Foreskin fibroblast (primary cell): ENCODE measurements at places on chromosomes 12 and 14.

- DNase-seq, result peak; percentile 63
These were observed 2.9 kb upstream of the CMAS start for GRCh38 chr12:22042976-22043669.

DNA sequence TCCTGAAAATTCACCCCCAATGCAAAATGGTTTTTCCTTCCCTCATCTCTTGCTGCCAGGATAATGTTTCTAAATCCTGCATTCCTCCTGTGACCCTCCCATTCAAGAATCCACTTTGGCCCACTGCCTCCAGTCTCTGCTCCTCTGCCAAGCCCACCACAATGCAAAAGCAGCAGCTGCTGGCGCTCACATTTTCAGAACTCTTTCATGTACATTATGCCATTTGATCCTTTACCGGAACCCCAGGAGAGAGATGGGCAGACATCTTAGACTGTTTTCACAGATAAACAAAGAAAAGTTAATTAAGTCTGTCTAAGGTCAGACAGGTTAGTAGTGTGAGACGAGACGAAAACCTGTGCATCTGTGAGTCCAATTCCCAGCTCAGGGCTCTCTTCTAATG, 12.9 kb downstream of the LRIG3 start:
- no peak for DNase-seq

- peak; percentile 43 for DNase-seq
These were observed 95.9 kb upstream of the DDHD1 start for GRCh38 chr14:53249059-53249458.

GRCh38 chr12:104724992-104725585, 233.0 kb downstream of the SLC41A2 start:
- DNase-seq, result no peak

GRCh38 chr12:120909633-120910298, 5.6 kb upstream of the SPPL3 start:
- no peak for DNase-seq

GRCh38 chr12:89593233-89593632, 67.4 kb upstream of the POC1B start:
- no peak for DNase-seq

DNA sequence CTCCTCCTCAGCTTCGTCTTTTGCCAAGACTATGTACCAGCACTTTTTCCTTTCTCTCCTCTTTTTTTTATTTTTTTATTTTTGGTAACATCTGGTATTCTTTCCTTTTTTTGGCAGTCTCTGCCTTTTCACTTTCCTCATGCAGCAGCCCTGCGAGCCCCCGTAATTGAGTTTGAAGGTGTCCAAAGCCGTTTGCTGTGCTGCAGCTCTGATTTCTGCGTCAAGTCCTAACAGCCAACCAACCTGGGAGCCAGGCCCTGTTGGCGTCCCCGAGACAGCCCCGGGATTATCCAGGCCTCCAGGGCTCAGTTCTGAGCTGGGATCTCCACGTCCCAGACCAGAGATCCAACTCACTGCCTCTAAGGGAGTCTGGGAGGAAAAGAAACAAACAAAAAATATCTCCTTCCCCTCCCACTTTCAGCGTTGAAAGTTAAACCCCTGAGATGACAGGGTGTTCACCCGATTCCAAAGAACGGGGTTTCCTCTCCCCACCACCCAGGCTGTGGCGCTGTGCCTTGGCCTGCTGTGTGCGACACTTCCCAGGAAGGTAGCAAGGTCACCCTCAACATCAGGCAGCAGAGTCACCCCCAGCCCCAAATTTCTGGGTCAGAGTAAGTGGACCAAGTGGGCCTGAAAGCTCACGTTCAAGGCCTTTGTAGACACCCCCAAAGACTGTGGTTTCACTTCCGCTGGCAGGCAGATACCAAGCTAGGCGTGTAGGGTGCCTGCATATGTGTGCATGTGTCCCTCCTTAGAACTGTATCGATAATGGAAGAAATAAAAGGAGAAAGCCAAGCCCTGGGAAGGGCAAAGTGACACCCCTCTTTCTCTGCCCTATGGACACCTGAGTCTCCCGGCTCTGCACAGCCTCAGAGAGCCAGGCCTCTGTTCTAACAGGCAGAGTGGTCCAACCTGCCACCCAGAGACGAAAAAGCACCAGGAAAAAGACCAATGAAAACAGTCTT, 11.1 kb downstream of the BCL11B start:
- DNase-seq, result no peak

DNA sequence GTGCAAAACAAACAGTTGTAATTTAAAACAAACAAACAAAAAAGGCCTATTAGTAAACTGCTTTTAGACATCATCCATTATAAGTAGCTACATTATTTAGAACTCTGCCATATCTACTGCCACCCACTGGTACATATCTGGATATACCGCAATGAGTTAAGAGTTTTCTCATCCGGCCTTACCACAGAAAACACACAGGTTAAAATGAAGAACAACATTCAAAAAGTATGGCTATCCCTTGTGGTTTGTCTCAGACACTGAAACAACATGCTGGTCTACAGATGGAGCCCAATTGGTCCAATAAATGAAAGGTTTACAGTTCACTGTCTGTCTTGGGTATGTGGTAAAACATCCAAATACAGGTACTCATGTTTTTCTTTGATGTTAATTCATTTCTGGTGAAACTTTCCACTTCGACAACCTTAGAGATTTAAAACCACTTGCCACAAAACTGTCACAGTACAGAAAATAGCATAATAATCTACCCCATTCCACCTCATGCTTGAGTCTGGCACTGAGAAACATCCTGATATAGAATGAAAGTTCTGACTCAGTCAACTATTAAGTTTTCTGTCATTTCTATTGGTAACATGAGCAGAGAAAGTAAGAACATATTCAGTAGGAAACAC, 354.3 kb downstream of the CEP128 start:
- peak; percentile 21 for DNase-seq

GRCh38 chr12:78711954-78712353, 152.6 kb upstream of the SYT1 start:
- DNase-seq, result no peak

- DNase-seq, result peak; percentile 100
These were observed at the start of gene HSP90B1 for GRCh38 chr12:103930034-103930786. HSP90B1 (plus strand) TSS chr12:103930410; CDS start chr12:103930516, 106 bp downstream.

DNA sequence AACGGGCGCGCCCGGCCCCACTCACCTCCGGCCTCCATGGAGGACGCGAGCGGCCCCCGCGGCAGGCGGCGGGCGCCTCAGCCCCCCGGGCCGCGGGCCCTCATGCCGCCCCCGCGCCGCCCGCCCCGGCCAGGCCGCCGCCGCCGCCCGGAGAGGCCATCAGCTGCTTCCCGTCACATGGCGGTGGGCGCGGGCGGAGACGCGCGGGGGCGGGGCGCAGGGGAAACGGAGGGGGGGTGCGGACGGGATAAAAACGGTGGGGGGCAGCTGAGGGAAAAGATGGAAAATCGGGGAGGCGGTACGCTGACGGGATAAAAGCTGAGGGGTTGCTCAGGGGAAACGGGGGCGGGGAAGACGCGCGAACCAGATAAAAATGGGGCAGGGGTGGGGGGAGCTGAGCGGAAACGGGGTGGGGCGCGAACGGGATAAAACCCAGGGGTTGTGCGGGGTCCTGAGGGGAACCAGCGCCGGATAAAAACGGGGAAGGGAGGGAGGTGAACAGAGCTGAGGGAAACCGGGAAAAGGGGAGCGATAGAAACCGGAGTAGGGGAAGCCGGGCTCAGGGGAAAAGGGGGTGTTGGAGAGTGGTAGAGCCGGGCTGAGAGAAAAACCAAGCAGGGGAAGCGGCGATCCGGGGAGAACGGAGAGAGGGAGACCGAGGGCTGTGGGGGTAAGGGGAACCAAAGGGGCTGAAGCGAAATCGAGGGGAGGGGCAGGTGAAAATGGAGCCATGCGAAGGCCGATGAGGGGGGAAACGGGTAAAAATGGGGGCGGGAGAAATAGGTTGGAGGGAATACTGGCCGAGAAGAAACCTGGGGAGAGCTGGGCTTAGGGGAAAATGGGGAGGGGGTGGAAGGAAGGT, at the start of gene WSB2:
TSS of gene WSB2 (minus strand) at position 169 of the 862 bp plus-strand sequence. CDS start at position 38, 131 bp downstream.
- peak; percentile 86 for DNase-seq

GRCh38 chr12:104649217-104649824, 192.6 kb downstream of the CHST11 start:
- no peak for DNase-seq

- peak; percentile 82 for DNase-seq
These were observed 57.1 kb downstream of the NIN start for GRCh38 chr14:50773632-50774541.

DNA sequence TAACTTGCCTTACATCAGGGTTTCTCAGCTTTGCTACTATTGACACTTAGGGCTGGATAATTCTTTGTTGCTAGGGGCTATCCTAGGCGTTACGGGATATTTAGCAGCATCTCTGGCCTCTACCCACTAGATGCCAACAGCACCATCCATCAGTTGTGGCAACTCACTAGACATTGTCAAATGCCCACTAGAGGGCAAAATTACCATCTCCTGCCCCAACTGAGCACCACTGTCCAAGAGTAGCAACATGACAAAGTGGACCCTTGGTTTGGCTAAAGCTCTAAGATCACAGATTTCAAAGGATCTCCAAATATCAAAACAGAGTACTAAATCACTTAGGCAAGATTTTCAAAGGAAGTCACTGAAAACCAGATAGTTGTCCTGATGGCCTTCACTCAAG, 251.7 kb upstream of the TBX3 start:
- no peak for DNase-seq

DNA sequence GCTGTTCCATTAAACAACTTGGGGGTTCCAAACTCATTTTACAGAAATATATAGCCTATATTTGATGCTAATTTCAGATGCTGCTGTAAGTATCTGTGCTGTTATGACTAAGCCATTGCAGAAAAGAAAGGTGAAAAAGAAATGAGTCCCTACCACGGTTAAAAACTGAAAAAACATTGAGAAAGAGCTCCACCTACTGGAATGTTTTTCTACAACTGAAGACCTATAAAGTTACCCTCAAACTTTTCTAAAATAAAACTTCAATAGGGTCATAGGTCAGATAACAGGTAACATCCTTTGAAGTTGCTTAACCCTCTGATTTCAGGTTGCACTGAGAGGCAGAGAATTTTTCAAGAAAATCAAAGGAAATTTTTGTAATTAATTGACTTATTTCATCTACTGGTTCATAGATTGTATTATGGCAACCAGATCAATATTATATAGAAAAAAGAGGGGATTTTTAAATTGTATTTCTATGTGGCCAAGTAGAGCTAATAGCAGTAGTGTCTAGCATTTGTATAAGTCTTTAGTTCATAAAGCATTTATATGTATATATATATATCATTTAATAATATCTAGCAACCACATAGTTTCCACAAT, 279.9 kb downstream of the RPS29 start:
- DNase-seq, result no peak

DNA sequence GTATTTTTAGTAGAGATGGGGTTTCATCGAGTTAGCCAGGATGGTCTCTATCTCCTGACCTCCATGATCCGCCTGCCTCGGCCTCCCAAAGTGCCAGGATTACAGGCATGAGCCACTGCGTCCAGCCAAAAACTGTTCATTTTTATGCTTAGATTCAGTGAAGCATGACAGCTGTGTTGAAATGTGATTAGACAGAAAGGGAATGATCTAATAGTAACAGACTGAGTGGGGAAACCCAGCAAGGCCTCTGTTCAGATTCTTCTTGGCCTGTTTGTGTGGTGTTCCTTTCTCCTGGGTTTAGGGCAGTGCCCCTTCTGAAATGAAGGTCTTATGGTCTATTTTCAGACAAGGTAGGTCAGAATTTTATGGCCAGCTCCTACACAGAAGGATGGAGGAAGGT, 11.8 kb upstream of the ABCD4 start:
- DNase-seq, result no peak

- DNase-seq, result no peak
These were observed 5.9 kb upstream of the RPL41 start for GRCh38 chr12:56110571-56110970.
